NCI-H2107 (cell line): ENCODE measurements at places on chromosomes 3 and 15.

DNA sequence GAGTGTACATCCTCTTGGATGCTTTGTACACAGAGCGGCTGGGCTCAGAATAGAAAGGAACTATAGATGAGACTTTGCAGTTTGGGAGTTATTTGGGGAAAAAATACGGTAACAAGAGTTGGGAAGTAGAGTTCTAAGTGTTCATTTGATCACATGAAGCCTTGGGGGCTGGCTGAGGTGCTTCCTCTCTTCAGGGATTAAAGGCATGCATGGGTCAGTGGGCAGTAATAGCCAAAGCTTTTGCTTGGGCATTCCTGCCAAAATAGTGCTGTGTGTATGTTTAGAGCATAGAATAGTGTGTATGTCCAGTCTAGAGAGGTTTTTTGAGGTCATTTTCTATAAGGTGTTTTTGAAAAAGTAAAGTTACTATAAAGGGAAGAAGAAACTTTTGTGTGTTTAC lies 12.8 kb downstream of the AKAP13 start:
- no peak for DNase-seq

GRCh38 chr15:33547876-33548275 lies 237.1 kb downstream of the RYR3 start:
- no peak for DNase-seq

DNA sequence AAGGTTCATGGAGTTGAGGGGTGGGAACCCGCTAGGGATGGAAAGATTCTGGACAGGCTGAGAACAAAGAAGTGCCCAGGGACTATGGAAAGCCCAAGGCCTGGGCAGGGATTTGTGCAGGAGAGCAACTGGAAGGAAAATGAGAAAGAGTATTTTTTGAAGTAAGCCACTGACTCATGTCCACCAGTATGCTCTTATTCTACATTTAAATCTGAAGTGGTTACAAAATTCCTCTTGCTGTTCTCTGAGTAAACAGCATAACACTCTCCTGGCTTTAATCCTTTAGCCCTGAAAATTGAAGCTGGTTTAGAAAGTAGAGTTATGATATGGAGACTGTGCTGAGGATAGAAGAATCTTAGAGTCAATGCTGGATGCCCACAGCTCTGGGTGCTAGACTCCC lies 165.2 kb downstream of the ISL2 start:
- DNase-seq = no peak

DNA sequence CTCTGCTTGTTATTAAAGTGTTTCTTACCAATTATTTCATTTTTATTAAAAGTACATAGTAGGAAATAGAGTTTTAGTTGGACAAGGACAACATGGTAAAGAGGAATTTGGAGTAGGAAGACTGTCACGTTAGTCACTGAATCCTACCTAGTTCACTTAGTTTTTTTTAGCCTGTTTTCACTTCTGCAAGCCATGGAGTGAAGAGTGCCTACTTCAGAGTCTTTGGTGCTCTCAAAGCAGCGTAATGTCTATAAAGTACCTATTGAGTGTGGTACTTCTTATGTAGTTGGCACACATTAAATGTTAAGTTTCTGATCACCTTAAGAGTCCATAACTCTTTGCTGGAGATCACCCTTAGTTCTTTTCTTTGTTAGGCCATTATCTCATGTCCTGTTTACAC lies 78.7 kb downstream of the LPP start:
- no peak for DNase-seq

- no peak for DNase-seq
Measured at GRCh38 chr15:44804298-44805046, 68.1 kb downstream of the TRIM69 start.

GRCh38 chr3:47974974-47975470 lies 41.2 kb downstream of the MAP4 start:
- no peak for DNase-seq

DNA sequence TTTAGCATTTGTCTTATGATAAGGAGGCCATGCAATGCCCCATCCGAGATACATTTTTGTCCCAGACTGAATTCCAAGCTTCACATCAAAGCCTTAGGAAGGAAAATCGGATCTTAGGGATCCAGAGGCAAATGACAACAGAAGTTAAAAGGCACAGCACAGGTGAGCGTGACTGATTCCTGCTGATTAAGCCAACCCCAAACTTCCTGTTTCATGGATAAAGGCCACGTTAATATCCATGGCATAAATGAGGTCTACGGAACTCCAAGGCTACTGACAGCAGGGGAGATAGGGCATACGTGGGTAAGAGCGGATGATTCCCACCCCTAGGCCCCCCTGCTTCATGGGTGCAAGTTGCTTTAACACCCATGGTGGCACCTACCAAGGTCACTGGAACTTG lies 471.6 kb downstream of the FHIT start:
- no peak for DNase-seq

GRCh38 chr3:140546649-140547048 lies 131.2 kb upstream of the TRIM42 start:
- no peak for DNase-seq

DNA sequence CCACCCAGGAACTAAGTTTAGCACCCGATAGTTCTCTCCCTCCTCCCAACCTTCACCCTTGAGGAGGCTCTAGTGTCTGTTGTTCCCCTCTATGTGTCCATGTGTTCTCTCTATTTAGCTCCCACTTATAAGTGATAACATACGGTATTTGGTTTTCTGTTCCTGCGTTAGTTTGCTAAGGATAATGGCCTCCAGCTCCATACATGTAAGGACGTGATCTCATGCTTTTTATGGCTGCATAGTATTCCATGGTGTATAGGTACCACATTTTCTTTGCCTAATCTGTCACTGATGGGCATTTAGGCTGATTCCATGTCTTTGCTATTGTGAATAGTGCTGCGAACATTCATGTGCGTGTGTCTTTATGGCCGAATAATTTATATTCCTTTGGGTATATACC lies 66.9 kb upstream of the TRA2B start:
- DNase-seq = no peak

- DNase-seq = no peak
Measured at GRCh38 chr15:52537459-52537858, 8.8 kb upstream of the MYO5A start.

GRCh38 chr3:46927718-46928073 lies 48.8 kb downstream of the CCDC12 start:
- DNase-seq = no peak

DNA sequence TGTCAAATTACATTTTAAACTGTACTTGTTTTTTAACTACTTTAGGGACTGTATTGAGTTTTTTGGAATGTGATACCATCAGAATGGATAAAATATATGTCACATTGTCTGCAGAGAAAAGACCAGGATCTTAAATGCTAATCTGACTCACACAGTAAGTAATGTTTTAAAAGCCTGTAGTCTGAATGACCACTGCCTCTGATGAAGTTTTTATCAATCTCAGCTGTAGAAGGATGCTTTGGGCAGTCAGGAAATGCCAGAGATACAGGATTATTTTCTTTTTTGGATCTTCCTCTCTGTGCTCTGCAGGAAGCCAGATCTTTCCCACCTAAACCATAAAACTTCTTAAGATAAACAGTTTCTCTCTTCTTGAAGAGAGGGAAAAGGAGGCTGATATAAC lies 73.1 kb upstream of the PRTG start:
- DNase-seq = no peak
